Stimulated activated CD8-positive, alpha-beta memory T cell treated with anti-CD3 and anti-CD28 coated beads, Interleukin-15, amount 100 ng/mL, for 24 hours (primary cell): ENCODE measurements at places on chromosomes 7 and 10.

GRCh38 chr10:34994565-34995142, 95.5 kb downstream of the CUL2 start:
- no peak for DNase-seq

DNA sequence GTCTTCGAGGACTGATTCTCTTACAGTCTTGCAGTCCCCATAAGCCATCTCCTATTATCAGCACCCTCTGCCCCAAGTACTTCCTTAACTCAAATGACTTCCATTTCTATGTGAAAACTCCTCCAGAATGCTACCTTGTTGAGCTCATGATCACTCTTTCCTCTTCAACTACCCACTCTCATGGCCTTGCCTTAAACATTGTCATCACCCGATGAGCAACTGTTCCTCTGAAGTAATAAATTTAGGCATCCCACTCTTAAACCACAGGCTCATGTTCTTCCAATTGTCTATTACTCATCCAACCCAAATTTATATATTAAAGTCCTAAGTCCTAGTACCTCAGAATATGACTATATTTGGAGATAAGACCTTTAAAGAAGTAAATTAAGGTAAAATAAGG, 152.9 kb downstream of the C1GALT1 start:
- DNase-seq: no peak

DNA sequence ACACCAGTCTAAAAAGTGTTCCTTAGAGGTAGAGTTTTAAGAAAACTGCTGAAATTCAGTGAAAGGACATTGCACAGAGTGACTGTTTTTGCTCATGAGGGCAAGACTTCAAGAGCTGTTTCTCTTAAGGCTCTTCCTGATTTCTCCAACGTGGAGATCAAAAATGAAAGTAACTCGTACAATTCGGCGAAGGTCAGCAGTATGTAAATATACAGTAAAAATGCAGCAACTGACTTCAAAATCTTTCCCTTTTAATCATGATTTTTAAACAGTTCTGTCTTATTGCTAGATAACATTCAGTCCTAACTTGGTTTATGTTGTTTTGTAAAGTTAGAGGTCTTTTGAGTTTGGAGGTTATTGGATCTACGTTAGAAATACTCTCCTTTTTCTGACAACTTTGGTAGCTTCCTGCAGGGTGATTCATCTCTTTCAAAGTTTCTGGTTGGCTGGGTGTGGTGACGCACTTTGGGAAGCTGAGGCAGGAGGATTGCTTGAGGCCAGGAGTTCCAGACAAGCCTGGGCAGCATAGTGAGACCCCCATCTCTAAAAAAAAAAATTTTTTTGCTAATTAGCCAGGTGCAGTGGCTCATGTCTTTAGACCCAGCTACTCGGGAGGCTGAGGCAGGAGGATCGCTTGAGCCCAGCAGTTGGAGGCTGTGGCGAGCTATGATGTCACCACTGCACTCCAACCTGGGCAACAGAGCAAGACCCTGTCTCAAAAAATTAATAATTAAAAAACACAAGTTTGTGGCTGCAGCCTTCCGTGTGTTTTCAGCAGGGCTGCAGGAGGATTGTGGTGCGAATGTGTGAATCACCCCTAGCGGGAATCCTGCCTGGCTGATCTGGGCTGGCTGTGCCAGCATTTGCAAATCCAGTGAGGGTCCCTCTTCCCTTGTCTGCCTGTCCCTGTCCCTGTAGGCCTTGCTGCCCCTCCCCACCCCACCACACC, 29.2 kb upstream of the AP5Z1 start:
- DNase-seq: no peak

- DNase-seq: no peak
These were observed 27.1 kb downstream of the LMTK2 start for GRCh38 chr7:98133621-98134303.

DNA sequence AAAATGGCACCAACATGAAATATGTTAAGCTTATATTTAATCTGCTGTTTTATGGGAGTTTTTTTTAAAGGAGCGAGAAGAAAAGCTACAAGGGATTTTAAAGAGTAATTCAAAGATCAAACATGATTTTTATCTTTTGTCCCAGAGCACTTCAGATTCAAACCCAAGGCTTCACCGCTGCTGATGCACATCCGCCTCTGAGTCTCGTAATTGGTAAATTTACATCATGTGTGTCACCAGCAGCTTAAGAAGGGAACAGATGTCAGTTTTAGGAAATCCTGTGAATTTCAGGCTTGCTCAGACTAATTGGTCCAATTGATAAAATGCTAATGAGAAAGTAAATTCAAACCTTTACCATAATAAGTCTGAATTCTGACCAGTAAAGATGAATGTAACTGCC, 406.3 kb downstream of the GFRA1 start:
- no peak for DNase-seq

- DNase-seq: no peak
These were observed 67.8 kb downstream of the TBX20 start for GRCh38 chr7:35185908-35186731.

DNA sequence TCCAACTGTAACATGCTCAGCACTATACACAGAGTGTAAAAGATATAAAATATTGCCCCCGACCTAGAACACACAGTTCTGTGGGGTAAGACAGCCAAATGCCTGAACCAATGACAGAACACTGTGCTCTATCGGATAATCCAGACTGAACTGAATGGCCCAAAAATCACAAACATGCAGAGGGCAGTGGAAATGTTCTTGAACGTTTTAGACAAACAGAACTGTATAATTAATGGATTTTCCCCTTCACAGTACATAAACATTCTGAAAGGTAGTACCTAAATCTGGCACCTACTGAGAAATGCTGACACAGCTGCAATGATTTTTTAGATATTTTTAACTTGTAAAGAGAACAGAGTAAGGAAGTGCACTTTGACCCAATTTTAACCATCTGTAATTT, 33.4 kb downstream of the PARD3 start:
- no peak for DNase-seq

- no peak for DNase-seq
These were observed 166.0 kb upstream of the ZNF32 start for GRCh38 chr10:43814663-43815062.

GRCh38 chr10:132470410-132471124, 67.0 kb upstream of the INPP5A start:
- DNase-seq: no peak

GRCh38 chr10:5927306-5927705, 37.3 kb downstream of the FBH1 start:
- no peak for DNase-seq

DNA sequence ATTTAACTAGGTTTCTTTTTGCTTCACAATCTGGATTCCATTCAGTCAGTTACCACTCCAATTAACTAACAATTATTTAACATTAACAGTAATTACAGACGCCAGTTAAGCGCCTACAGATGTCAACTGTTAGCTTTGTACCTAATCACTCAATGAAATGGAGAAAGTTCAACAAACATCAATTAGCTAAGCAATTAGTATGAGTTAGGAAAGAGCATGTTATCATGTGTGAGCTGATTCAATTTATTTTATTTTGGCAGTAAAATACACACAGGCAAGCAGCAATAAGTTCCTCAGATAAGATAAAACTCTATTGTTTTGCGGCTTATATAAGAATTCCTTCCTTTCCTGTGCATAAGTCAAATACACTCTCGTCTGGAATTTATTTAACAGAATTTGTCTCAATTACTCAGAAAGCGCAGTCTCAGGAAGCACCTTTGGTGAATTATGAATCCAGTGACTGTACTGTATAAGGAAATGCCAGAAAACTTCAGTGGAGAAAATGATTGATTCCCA, 427.1 kb upstream of the GALNT17 start:
- DNase-seq: no peak

- DNase-seq: no peak
These were observed 608 bp downstream of the AKR1B10 start for GRCh38 chr7:134527979-134528371.

GRCh38 chr10:98367604-98368451, 47.2 kb downstream of the PYROXD2 start:
- no peak for DNase-seq

- no peak for DNase-seq
These were observed 40.0 kb upstream of the PAPSS2 start for GRCh38 chr10:87619705-87620104.

DNA sequence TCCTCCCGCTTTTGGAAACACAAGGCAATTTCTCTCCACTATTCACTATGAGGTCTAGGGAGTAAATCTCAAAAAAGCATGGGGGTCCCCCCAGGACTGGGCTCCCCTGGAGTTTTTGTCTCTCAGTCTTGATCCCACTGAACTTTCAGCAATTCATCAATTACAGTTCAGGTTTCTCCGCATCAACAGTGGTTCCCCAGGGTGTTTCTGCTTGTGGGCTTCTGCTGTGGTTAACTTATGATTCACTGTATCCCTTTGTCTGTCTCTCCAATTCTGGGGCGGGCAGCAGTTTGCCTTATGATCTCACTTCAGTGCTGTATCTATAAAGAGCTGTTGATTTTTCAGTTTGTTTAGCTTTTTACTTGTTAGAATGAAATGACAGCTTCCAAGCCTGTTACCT, 142.6 kb upstream of the CDC14C start:
- DNase-seq: no peak

DNA sequence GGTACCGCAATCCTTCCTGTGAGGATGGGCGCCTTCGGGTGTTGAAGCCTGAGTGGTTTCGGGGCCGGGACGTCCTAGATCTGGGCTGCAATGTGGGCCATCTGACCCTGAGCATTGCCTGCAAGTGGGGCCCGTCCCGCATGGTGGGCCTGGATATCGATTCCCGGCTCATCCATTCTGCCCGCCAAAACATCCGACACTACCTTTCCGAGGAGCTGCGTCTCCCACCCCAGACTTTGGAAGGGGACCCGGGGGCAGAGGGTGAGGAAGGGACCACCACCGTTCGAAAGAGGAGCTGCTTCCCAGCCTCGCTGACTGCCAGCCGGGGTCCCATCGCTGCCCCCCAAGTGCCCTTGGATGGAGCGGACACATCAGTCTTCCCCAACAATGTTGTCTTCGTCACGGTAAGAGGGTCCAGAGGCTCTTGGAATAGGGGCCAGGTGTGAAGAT, 1.7 kb downstream of the MEPCE start:
- DNase-seq: no peak

DNA sequence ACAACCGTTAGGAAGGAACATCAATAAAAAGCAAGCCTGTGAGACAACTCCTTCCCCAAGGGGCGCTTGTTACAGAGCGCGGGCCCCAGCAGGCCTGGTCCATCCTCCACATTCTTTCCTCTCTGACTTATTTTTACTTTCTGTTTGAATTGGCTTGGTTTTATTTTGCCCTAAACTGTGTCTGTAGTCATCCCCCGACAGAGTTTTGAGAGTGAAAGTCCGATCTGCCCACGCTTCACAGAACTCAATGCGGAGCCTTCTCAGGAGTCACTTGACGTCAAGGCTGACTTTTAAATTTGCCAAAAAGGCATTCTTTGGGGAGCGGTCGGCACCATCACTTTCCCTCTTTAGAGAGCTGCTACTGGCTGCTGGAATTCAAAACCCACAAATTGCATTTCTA, 150.1 kb upstream of the KLF6 start:
- DNase-seq: no peak

DNA sequence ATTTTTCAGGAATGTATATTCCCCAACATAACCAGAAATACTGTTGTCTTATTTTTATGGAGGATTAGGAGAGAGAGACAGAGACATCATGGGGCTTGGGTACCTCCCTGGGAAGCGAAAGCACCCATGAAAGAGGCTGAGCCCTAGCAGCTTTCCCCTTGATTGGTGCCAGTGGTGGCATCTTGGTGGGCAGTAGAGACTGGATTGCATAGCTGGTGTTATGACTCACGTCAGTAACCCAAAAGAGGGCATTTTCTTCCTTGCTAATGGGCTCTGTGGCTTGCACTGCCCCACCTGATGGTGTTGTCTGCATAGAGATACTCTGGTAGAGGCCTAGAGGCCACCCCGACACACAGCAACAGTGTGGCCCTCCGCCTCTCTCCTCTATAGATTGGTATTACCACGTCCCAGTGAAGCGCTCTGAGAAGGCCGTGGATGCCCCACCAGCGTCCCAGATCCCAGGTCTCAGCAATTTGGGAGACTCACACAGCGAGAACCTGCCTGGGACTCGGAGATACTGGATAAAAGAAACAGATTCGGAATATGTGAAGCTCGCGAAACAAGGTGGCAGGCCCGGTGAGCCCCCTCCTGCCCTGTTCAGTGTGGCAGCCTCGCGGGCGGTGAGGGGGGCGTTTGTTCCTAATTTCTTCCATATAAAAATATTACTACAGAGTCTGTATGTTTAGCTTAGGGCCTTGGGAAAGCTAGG, 5.8 kb downstream of the C7orf57 start:
- no peak for DNase-seq

- no peak for DNase-seq
These were observed 2.5 kb downstream of the HPSE2 start for GRCh38 chr10:99233000-99233688.

- no peak for DNase-seq
These were observed 35.2 kb downstream of the PANK1 start for GRCh38 chr10:89609833-89610346.

DNA sequence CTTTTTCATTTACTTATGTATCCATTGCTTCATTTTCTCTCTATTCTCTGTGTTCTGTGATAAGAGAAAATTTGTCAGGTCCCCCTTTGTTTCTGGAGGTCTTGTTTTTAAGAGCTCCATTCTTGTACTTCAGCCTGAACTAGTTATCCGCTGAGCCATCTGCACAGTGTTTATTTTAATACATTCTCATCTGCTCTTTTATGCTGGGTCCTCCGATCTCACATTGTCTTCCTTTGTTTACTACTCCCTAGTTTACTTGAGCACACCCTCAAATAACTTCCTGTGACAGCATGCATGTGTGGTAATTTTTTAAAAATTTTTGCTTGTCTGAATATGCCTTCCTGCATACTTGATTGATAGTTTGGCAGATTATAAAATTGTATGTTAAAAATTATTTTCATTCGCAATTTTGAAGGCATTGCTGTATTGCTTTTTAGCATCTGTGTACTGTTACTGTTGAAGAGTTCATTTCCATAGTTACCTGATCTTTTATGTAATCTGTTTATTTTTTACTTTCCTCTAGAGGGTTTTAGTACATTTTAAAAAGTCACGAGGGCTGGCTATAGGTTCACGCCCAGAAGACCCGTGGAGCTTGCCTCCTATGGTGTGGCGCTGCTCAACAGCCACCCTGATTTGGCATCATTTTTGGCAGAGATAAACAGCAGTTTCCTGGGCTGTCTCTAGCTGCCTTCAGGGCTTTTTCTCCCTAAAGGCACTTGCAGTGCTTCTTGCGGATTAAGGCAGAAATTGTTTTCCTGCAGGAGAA, 31.9 kb downstream of the RSBN1L start:
- no peak for DNase-seq

DNA sequence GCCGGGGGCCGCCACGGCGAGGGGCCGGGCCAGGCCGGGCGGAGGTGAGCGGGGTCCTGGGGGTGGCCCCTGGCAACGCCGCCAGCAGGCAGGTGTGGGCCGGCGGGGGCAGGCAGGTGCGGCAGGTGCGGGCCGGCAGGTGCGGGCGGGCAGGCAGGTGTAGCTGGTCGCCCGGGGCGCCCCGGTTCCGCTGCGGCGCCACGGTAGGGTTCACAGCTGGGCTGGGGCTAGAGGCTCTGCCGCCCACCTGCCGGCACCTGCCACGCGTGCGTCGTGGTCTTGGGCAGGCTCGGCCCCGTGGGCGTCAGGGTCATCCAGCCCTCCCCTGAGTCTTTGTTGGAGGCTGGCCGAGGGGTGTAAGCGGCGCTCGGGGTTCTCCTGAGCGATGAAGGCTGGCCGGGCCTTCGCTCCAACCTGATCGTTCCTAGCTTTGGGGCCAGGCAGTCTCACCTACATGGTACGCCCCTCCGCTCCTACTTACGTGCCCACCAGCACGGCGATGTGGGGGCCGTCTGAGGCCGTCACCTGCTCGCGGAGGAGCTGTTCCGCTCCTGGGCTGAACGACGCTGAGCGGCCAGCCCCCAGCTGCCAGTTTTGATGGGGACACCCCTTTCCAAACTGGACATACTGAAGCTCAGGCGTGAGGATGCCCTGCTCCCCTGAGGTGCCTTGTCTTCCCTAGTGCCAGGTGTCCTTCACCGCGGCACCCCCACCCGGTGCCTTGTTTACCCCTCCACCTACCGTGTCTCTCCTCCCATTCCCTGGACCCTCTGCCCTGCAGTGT, 493 bp downstream of the ZMIZ2 start:
- DNase-seq: no peak
